ENCODE measurements at places on chromosomes 5 and 9.

DNA sequence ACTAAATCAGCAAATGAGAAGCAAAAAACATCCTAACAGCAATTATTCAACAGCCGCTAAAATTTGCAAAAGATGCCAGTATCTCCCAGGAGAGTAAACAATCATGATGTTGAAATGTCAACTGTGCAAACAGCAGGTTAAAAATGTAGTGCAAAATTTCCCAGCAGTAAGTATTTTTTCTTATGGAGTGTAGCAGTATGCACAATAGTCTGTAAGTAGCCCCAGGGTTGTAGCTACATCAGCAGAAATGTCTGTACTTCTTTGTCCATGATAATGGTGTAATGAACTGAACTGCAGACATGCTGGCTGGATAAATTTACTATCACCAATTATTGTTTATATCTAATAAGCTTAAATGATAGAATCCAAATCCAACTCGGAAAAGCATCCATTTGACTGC is 31.4 kb downstream of the GRIN3A start:
- DNase-seq = no peak

DNA sequence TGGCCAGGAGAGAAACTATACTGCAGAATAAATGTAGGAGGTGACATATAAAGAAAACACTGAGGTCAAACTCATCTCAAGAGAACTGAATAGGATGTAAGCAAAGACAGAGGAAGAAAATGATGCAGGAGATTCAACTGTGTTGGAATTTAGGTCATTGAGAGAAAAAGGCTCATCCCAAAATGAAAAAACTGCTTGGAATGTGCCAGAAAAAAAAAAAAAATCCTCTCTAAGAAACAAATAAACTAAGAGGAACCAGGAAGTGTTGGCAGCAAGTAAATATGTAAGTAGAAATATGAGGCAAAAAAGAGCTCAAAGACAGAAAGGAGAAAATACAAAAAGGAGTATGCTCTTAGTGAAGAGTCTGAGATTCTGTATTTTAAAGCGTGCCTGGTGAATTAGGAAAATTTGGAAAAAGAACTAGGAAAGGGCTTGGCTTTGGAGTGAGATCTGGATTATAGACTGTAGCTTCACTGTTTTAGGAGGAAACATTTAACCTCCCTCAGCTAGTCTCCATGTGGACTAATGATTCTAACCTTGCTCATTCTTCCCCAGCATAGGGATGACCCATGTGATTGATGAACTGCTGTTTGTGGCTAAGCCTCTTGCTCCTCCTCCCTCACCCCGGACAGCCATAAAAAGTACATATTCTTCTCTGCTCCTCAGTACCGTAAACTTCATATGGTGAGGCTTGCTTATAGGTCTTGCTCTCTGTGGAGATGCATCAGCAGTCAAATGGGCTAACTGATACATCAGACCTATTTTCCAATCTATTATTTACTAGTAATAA is 185.6 kb upstream of the POU5F2 start:
- DNase-seq = no peak

GRCh38 chr9:99118782-99119466 is 14.0 kb downstream of the TGFBR1 start:
- DNase-seq = no peak

- no peak for DNase-seq
Observed at GRCh38 chr5:14107536-14107935, 35.6 kb upstream of the TRIO start.

- no peak for DNase-seq
Observed at GRCh38 chr9:129511285-129511900, 109.5 kb downstream of the C9orf50 start.

GRCh38 chr5:34998058-34998789 is 49.5 kb downstream of the AGXT2 start:
- no peak for DNase-seq

GRCh38 chr9:2639786-2640185 is 18.2 kb downstream of the VLDLR start:
- DNase-seq = no peak

DNA sequence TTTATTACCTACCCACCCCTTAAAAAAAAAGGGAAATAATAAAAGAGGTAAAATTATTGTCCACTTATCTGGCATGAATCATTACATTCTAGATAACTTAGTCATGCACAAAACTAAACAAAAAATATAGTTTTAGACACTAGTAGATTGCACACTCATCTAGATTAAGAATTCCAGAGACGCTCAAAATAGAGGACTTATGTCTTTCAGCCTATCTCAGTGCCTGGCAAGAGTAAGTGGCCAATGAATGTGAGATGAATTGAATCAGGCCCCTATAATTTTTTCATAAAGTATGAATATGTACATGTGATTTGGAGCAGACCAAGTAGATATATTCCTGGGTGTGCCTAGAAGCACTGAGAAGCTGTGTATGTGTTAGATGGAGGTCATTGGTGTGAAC is 2.0 kb upstream of the RXFP3 start:
- no peak for DNase-seq

Data from NCI-H526 (cell line).